ENCODE measurements at places on chromosomes 2 and 18. TPM values are rescaled to one million over a fixed set of nuclear protein-coding genes. Genes with fewer than 3 reads are reported as not detected.

- H3K4me1 ChIP-seq, result no peaks in the 10 kb centered on the region
- H3K36me3 ChIP-seq, result peaks cover 5% of the 10 kb centered on the region
- no peak overlapping the region for H3K27ac ChIP-seq
- H3K27me3 ChIP-seq, result no peaks in the 10 kb centered on the region
- DNase-seq, result no peak
Measured at GRCh38 chr2:135119582-135119981, 67.5 kb downstream of the RAB3GAP1 start.

GRCh38 chr18:48085781-48086487 is 155.5 kb upstream of the SMAD2 start:
- H3K27me3 ChIP-seq, result no peaks in the 10 kb centered on the region
- no peak overlapping the region for H3K4me3 ChIP-seq
- no peak overlapping the region for H3K27ac ChIP-seq
- no peaks in the 10 kb centered on the region for H3K36me3 ChIP-seq
- H3K4me1 ChIP-seq, result no peaks in the 10 kb centered on the region
- no peak for DNase-seq

GRCh38 chr18:62790871-62791772 is 75.8 kb downstream of the PHLPP1 start:
- no peaks in the 10 kb centered on the region for H3K27me3 ChIP-seq
- H3K36me3 ChIP-seq, result no peaks in the 10 kb centered on the region
- H3K4me3 ChIP-seq, result no peak overlapping the region
- H3K4me1 ChIP-seq, result peaks cover 10% of the 10 kb centered on the region

DNA sequence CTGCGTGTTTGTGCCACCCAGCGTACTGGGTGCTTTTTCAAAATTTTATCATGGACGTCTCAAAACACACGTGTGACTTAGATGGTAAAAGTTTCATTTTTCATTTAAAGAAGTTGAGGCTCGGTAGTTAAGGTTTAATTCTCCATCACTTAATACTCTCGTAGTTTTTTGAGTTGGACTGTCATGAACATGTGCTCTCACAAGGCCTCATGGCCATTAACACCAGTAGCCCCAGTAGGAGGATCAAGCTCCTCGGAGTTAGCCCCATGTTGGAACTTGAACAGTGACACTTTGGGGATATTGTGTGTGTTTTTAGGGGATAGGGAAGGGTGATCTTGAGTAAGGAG is 15.3 kb downstream of the NMUR1 start:
- DNase-seq, result no peak
- peak overlapping the region; percentile 17 for H3K4me3 ChIP-seq
- no peaks in the 10 kb centered on the region for H3K27me3 ChIP-seq
- H3K4me1 ChIP-seq, result peaks cover 9% of the 10 kb centered on the region
- no peaks in the 10 kb centered on the region for H3K36me3 ChIP-seq

GRCh38 chr2:115649731-115650130 is 1207.3 kb downstream of the DPP10 start:
- no peak overlapping the region for H3K27ac ChIP-seq
- no peaks in the 10 kb centered on the region for H3K36me3 ChIP-seq
- H3K4me1 ChIP-seq, result no peaks in the 10 kb centered on the region
- H3K4me3 ChIP-seq, result no peak overlapping the region
- H3K27me3 ChIP-seq, result no peaks in the 10 kb centered on the region

DNA sequence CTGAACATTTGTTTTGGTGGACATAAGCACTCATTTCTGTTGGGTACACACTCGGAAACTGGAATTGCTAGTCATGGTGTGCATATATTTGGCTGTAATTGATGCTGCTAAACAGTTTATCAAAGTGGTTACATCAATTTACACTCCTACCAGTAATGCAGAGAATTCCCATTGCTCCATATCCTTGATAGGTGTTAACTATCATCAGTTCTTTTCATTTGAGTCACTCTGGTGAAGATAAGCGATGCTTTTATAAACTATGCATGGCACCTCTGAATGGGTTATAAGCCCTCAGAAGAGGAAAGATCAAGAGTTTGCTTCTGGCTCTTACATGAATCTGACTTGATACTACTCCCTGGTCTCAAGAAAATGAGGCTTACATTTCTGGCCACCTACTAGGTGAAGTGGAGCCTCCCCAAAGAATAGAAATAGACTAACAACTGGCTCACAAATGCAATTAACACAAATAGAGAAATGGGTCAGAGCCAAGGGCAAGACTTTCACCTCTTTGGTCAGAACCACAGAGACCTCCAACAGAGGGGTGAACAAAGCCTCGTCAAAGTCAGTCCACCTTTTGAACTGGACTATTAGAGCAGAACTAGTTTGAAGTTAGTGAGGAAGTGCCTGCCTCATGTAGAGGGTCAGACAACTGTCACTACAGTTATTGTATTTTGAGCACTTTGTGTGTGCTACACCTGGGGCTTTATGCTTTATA is 15.0 kb upstream of the STK17B start:
- H3K27ac ChIP-seq, result no peak overlapping the region
- no peaks in the 10 kb centered on the region for H3K27me3 ChIP-seq
- no peak for DNase-seq
- no peaks in the 10 kb centered on the region for H3K4me1 ChIP-seq
- no peak overlapping the region for H3K4me3 ChIP-seq

GRCh38 chr2:201768918-201769317 is 11.8 kb downstream of the ALS2 start:
- no peaks in the 10 kb centered on the region for H3K4me1 ChIP-seq
- H3K36me3 ChIP-seq, result no peaks in the 10 kb centered on the region
- H3K4me3 ChIP-seq, result no peak overlapping the region

DNA sequence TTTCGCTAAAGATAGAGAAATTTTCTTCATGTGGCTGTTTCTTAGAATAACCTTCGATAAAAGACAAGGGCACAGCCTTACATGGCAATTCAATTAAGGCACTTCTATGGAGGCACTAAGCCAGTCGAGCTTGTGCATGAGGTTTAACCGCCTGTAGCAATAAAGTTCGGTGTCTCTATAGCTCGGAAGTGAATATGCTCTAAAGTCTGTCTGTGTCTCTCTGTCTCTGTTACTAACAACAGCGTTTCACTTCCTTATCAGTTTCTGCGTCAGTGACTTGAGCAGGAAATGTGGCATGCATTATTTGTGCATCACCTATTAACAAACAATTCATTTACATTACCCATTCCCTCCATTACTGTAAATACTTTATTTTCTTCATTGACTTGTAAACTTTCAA is 365.1 kb upstream of the NETO1 start:
- H3K4me3 ChIP-seq, result no peak overlapping the region
- H3K4me1 ChIP-seq, result no peaks in the 10 kb centered on the region
- H3K27ac ChIP-seq, result no peak overlapping the region
- no peaks in the 10 kb centered on the region for H3K36me3 ChIP-seq

DNA sequence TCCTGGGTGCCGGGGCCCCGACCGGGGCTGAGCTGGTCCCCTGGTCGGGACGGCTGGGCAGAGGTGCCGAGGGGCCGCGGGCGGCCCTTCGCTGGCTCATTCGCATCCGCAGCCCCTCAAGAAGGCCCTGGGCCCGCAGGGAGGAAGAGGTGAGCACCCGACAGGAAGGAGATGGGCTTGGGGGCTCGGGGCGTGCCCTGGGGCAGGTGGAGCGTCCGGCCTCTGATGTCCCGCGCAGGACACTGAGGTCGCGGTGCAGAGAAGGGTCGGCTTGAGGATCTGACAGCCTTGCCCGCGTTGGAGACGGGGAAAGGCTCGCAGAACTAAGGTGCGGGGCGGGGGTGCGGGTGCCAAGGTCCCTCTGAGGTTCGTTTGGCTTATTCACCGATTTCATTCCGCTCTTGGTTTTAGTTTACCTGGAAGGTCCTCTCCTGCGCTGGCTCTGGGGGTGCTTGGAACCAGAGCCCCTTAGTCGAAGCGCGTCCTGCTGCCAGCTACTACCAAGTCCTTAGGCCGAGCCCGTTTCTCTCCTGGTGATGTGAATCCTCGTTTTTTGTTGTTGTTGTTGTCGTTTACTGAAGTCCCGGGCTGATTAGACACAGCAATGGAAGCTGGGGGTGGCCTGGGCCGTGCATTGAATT is 18.9 kb upstream of the CD8A start:
- DNase-seq, result no peak
- H3K27me3 ChIP-seq, result peaks cover 5% of the 10 kb centered on the region
- H3K36me3 ChIP-seq, result no peaks in the 10 kb centered on the region
- H3K4me1 ChIP-seq, result no peaks in the 10 kb centered on the region
- H3K27ac ChIP-seq, result no peak overlapping the region

CCDC141 gene
- total RNA-seq, result 7.1 TPM

ITSN2 gene
- 107 TPM for total RNA-seq

SCYGR4 gene
- total RNA-seq, result not detected

TTC39C gene
- 12.0 TPM for total RNA-seq

COL4A4 gene
- 16.5 TPM for total RNA-seq
